NCI-H1105 treated with DMSO at 0.1 percent for 48 hours (cell line): ENCODE measurements at places on chromosomes 11 and 22.

DNA sequence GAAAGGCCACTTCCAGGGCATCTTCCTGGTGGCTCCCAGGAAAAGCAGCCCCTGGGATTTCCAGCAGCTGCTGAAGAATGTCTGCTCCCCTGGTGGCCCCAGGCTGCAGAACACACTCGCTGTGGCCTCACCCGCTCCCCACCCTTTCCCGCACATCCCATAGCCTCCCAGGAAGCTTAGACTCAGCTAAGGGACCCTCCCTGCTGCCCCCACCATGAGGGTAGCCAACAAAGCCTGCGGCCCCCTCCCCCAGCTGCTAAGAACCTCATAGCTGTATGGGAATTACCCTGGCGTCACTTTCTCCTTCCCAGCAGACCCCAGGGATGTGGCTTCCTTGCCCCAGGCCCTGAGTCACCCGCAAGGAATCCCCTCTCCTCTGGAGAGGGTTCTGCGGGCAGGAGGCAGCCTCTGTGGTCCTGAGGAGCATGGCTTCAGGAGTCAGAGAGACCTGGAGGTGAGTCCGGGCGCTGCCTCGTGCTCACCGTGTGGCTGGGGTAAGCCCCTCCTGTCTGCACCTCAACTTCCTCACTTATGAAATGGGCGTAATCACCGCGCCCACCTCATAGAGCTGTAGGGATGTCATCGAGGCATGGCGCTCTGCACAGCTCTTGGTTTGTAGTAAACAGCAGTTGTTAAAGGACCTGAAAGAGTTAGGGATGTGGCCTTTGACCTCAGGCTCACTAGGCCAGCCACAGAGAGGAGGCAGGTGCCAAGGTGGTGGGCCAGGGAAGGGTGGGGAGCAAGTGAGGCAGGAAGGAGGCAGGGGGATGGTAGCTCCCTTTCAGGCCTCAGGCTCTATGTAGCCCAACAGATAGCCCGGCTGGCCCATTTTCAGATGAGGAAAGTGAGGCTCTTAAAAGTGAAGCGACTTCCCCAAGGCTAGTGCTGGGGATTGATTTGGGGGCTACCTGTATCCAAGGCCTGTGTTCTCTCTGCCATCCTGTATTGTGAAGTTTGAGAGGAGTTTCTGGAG lies 71.2 kb downstream of the LRRC32 start:
- no peak for DNase-seq

DNA sequence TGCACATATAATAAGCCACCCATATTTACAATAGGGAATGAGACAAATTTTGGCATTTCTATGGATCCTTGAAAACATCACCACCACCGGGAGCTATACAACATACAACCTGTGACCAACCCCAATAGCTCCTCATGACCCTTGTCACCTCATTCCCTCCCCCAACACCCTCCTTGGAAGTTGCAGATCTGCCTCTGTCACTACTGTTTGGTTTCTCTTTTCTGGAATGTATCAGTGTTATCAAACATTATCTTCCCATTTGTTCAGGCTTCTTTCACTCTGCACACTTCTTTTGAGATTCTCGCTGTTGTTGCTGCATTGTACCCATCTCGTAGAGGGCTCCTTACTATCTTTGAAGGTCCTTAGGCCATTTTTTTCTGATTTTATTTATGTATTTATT lies 75.6 kb downstream of the ZNF280B start:
- no peak for DNase-seq

GRCh38 chr11:64153812-64154211 lies 12.1 kb downstream of the MACROD1 start:
- no peak for DNase-seq

- no peak for DNase-seq
Observed at GRCh38 chr11:48003926-48004325, 23.6 kb downstream of the PTPRJ start.

DNA sequence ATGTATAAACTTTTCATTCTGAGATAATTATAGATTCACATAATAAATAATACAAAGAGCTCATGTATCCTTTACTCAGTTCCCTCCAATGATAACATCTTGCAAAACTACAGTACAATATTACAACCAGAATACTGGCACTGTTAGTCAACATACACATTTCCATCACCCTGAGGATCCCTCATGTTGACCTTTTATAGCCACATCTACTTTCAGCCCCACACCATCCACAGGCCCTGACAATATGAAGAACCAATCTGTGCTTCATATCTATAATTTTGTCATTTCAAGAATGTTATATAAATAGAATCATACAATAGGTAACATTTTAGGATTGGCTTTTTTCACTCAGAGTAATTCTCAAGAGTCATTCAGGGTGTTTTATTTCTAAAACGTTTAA lies 115.5 kb downstream of the MRTFA start:
- no peak for DNase-seq

DNA sequence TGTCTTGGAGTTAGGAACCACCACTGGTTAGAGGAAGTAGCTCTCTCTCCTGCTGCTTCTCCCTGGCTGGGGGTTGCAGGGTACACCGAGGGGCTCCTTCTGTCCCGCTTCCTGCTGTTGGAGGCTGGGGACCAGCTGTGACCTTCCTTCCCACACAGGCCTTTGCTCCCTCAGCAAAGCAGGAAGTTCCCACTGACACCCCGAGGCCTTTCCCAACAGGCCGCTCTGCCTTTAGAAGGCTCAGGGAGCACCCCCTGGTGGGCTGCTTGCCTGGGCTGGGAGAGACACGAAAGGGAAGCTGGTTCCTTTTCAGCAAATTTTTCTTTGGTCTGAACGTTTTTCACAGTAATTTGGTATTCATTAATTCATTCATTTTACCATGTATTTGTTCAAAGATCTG lies 527.9 kb upstream of the B3GAT1 start:
- DNase-seq: no peak

DNA sequence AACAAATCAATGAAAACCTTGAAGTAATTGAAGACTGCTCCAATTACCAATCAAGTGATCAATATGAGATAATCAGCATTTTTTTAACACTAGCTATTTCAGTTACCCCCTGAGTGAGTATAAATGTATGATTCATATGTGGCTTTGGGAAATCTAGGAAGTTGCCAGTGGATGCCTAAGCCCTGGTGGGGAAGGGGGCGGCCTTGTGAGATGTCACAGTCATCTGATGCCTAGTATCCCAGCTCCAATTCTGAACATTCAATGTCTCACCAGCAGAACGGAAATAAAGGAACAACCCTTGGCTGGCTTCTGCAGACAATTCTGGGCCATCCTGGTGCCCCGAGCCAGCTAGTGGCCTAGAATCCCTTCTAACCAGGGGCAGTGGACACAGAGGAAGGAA lies 58.5 kb upstream of the TIMP3 start:
- no peak for DNase-seq

GRCh38 chr11:116420030-116420429 lies 352.8 kb downstream of the BUD13 start:
- no peak for DNase-seq

DNA sequence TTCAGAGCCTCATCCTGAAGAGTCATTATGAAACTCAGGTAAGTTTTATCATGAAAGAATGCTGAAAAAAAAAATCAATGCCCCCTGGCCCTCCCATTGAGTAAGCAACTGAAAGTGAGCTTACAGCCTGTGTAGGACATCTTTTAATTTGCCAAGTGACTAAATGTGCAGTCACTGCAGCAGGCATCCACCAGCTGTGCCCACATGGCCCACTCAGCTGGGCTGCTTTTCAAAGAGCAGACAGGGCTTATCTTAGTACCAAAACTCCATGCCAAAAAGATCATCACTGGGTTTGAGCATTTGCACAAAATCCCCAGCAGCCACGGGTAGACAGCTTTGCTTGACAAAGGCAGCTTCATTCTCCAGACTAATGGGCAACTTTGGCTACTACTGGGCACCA lies 709.7 kb downstream of the NTM start:
- no peak for DNase-seq

- DNase-seq: no peak
Observed at GRCh38 chr11:90803366-90803765, 580.5 kb upstream of the CHORDC1 start.

DNA sequence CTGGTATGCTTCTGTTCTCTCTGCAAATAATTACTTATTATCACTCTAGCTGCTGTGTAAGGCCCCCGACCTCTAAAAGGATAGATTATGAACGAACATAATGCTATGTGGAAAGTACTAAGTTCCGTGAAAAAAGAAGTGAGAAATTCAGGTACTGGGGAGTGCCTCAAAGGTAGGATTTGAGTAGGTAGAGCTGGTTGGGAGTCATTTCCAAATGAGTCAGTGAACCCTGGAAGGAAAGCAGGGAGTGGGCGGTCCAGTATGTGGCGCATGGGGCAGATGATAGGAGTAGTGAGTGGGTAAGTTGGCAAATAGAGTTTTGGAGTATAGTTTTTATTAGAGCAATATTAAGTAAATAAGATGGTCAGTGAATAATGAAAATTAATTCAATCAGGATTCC lies 2.4 kb downstream of the ZC3H12C start:
- DNase-seq: no peak

- DNase-seq: no peak
Observed at GRCh38 chr11:86755146-86755545, 45.2 kb upstream of the PRSS23 start.

DNA sequence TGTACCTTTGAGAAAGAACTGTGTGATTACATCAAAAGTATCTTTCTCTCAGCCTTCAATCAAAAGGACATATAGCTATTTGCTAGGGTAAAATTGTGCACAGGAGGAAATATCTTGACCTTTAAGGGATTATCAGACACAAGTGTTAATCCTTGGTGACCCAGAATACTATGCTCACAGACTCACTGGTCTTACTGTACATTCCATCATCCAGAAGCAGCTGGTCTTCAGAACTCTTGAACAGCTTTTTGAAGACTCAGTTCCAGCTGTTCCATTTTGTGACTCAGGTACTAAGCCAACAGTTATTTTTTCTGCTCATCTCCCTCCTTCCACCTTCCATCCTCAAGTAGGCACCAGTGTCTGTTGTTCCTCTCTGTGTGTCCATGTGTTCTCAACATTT lies 19.8 kb downstream of the ZBED5 start:
- DNase-seq: no peak
